ENCODE measurements at places on chromosomes 5 and 9.

- no peak for DNase-seq
Measured at GRCh38 chr5:53110156-53110555, 599 bp upstream of the MOCS2 start.

DNA sequence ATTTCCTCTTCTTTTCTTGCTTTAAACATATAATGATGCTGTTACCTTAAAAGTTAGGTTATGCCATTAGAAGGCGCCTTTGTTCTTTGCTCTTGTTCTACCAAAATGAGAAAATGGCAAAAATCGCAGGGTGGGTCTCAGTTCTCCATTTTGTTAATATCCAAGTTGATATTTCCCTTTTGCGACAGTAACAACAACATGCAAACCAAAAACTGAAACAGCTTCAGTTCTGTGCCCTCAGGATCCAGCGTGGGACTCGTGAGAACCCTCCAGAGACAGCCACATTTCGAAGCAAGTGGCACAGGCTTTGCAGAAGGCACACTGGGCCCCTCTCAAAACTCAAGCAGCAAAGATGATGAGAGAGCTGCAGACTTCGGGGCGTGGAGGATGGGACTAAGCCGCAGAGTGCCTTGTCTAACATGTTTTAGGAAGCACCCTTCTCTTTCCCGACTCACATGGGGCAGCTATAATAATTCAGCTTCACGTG, 33.0 kb upstream of the LCP2 start:
- no peak for DNase-seq

DNA sequence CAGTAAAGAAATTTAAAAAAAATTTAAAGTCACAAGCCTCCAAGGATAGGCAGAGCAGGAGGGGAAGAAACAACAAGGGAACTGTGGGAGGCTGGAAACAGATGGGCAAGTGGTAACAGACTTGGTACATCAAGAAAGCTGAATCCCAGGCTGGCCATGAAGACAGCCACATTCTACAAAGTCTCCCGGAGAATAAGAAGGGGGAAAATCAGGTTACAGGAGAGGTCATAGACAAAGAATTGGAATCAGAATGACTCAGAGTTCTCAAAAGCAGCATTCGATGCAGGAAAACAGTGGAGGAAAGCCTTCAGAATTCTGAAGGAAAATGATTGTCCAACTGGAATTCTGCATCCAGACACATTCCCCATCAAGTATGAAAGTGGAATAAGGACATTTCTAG, 129.7 kb downstream of the ADAMTS2 start:
- DNase-seq: no peak

GRCh38 chr5:149677731-149678130, 52.4 kb upstream of the PPARGC1B start:
- DNase-seq: peak; percentile 5

DNA sequence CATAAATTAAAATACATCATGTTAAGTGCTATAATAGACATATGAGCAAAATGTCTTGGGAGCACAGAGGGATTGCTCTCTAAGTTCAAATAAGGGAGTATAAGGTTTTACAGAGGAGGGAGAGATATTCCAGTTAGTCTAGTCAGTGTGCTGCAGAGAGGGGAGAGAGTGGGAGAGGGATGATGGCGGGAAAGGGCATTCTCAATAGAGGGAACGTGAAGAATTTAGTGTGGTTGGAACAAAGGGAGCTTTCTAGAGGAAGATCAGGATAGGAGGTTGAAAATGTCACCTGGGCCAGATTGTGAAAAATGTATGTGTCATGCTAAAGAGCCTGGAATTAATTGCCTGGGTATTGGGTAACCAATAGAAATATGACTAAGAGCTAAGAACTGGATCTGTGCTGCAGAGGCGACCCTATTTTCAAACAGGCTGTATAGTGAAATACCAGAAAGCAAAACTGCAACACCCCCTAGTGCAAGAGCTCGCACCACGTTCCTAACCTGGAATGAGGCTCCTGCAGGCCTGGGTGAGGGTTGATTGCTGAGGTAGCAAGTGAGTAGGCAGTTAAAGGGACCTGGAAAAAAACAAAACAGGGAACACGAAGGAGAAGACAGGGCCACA, 791.8 kb upstream of the C9orf72 start:
- no peak for DNase-seq

Measured in CD4-positive, alpha-beta T cell treated with Interleukin-4 for 4 hours (primary cell).